Caki2 (cell line): ENCODE measurements at places on chromosomes 13 and 19.

GRCh38 chr19:44675521-44675920 lies 4.2 kb downstream of the CEACAM19 start:
- no peak for DNase-seq

DNA sequence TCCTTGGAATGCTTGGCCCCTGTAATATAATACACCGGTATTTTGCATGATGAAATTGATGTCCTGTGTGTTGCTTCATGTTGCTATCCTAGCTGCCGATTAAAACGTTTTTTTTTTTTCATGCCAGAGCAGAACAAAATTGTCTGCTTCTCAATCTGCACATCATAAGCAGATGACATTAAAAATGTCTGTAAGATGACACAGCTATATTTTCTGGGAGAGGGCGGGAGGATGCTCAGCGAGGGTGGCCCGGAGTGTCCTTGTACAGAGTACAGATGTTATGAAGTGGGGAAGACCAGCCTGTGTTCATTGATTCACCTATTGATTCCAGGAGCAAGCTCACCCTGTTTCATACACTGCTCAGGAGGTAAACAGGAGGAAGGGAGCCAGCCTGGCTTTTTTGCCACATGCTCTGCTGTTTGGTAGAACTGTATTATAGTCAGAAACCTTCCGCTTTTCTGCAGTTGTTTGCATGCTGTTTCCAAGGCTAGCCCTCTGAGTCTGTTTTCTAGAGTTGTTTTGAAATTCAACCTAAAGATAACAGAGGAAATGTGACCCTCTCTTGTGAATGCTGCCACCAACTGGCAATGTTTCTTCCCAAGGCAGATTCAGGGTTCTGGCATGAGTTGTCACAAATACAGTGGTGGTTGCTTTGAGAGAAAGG lies 4.7 kb upstream of the IRS2 start:
- peak; percentile 76 for DNase-seq

DNA sequence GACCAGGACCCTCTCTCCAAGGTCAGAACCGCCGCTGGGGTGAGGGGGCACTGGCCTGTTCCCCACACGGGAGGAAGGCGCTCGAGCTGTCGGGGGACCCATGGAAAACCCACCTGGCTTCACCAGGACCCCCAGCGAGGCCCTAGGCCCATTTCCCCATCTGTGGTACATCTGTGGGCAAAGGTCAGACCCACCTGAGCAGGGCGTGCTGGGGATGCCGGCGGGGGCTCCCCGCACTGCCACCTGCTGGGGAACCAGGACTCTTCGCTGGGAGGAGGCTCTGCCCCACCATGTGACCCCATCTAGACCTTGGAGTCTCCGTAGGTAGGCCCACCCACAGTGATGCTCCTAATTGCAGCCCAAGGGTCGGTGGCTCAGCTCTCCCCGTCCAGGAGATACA lies 511 bp downstream of the WDR88 start:
- no peak for DNase-seq

DNA sequence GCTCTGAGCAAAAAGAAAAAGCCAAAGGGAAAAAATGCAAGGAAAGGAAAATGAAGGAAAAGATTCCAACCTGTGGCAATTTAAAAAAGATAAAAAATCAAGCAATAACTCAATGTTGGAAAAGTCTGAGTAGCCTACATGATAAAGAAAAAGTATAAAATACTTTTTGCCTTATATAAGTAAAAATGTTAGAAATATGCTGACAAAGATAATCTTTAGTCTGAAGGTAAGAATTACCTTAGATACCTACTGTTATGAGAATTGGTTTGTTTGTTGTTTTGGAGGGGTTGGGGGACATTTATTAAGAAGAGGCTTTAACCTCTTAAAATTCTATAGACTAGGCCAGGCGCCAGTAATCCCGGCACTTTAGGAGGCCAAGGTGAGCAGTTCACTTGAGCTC lies 29.7 kb upstream of the CPB2 start:
- no peak for DNase-seq

DNA sequence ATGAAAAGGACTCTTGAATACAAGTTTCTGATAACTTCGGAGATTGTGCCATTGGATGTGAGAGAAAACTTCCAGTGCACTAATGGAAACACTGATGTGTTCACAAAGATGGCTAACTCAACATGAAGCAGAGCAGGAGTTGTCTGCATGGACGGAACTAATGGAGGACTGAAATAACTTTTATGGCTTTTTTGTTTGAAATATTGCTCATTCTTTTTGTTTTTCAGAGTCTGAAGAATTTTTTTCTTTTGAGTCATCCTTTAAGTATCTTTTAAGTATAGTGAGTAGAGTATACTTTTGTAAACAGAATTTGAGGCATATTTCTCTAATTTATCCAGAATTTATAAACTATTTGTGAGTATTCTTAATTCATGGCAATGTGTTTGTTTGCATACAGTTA lies 25.7 kb downstream of the CRYL1 start:
- no peak for DNase-seq

DNA sequence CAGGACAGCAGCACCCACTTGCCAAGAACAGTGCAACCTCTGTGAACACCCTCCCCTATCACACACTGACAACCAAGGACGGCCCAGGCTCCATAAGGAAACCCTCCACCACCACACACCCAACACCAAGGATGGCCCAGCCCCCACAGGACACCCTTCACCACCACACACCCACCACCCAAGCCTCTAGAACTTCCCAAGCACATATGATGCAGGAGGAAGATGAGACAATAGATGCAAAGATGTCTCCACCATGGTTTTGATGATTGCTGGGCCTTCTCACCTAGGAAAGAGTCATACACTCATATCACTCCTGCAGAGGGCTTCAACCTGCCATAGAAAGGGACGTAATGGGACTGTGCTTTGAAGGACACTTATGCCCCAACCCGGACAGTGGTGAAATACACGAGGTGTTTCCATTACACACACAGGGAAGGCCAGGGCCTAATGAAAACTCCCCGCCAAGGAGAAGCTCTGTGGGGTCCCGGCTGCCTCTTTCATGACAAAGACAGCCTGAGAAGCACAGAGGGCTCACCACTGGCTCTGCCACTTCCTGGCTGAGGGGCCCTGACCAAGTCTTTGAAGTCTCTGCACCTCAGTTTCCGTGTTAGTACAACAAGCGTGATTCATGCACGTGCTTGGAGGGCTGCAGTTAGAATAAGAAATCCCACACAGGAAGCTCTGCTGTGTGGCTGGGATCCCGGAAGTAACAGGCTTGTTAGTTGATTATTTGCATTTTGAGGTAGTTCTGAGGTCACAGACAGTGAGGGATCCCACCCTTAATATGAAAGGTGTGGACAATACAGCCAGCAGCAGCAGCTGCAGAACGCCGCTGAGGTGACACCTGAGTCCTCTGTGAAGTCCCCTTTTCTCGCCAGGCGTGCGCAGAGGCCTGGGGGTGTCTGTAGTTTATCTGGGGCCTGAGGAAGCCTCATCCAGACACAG lies 61.9 kb upstream of the ATP12A start:
- no peak for DNase-seq

DNA sequence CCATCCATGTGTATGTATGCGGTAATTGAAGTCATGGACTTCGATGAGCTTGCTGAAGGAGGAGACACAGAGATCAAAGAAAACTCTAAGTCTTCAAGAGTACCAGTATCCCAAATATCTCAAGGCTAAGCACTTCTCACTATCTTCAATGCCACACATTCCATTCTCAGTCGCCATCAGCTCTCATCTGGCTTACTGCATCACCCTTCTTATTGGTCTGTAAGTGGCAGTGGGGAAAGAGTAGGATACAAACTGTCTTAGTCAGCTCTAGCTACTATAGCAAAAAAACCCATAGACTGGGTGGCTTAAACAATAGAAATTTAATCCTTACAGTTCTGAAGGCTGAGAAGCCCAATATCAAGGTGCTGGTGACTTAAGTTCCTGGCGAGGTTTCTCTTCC lies 218.7 kb downstream of the POSTN start:
- no peak for DNase-seq

GRCh38 chr13:53545340-53545941 lies 516.8 kb downstream of the OLFM4 start:
- DNase-seq = no peak

- DNase-seq = no peak
These were observed 2.0 kb downstream of the UHRF1 start for GRCh38 chr19:4911314-4911713.

DNA sequence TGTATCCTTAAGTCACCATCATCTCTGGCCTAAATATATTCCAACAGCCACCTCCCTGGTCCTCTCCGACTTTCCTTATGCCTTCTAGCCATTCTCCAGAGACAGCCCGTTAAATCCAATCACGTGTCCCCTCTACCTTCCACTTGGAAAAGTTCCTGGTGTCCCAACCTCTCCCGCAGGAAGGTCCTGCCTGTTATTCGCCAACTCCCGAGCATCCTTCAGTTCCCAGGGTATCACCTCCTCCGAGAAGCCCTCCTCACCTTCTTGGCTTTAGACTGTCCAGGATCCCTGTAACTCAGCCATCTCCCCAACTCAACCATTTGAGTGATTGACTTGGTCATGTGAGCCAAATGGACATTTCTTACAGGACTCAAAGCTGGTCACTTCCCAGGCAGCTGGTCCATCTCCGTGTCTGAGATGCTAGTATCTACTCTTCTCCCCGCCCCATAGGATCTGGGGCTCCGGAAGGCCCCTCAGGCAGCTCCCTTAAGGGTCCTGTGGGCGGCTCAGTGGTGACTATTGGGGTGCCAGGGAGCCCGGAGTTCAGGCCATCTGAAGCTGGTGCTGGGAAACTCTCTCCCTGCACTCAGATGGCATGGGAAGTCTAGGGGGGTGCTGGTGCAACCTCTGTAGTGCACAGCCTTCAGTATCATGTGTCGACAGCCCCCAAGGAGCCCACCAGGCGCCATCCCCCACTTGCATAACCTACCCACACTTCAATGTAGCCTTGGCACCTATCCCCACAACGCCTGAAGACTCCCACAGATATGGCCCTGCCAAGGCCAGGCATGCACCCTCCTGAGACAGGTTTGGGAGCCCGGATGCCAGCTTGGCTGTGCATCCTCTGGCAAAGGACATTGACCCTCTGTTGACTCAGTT lies 27.9 kb upstream of the NANOS3 start:
- DNase-seq = peak; percentile 56

DNA sequence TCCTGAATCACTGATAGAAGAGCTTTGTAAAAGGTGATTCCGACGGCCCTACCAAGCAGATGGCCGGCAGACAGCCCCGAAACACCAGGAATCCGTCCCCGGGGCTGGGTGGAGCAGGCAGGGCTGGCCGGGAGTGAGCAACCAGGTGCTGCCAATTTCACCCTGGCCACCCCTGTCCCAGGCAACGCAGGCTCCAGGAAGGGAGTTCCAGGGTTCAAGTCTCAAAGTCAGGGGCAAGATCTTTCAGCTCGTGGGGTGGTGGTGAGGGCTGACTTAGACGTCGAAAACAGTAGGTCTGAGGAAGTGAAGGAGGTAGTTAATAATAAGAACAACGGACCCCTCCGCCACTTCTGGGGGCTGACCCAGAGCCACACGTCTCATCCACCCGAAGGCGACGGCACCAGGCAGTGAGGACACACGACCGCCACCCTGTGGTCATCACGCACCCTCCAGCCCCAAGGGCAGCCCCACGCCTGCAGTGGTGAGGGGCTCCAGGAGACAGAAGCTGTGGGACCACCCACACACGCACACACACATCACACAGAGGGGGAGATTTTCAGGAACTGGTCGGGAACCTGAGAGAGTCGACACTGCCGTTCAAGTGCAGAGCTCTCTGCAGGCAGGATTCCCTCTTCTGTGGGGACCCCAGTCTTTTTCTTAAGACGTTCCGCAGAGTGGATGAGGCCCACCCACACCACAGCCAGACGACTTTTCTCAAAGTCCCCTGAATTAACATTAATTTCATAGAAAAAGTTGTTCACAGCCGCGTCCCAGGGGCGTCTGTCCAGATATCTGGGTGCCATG lies 67.2 kb downstream of the SPACA7 start:
- DNase-seq = no peak

GRCh38 chr13:109899316-109899715 lies 112.9 kb upstream of the IRS2 start:
- no peak for DNase-seq

- no peak for DNase-seq
These were observed 10.7 kb downstream of the ELF1 start for GRCh38 chr13:41008349-41008980.

- DNase-seq = peak; percentile 63
These were observed at the start of gene USF2 for GRCh38 chr19:35268536-35269437. USF2 (plus strand) TSS chr19:35268962; CDS start chr19:35269102, 140 bp downstream.

GRCh38 chr19:13637664-13638063 lies 126.7 kb upstream of the MRI1 start:
- peak; percentile 71 for DNase-seq

GRCh38 chr19:44308011-44308410 lies 3.2 kb upstream of the ZNF235 start:
- no peak for DNase-seq

DNA sequence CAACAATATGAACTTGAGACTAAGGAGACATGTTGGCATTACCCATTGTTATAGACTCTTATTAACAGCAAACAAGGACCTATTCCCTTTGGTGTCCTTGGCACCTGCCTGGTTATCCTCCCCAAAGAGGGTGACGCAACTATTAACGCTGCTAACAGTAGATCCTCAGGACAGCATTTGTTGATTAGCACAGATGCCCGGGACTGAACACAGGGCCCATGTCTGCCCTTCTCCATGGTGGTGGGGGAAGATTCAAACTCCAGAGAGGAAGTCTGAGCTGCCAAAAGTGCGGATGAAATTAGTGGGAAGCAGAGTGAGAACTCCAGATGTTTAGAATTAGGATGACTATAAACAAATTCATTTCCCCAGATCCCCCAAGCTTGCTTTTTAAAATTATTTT lies 101.2 kb upstream of the RAP2A start:
- no peak for DNase-seq

DNA sequence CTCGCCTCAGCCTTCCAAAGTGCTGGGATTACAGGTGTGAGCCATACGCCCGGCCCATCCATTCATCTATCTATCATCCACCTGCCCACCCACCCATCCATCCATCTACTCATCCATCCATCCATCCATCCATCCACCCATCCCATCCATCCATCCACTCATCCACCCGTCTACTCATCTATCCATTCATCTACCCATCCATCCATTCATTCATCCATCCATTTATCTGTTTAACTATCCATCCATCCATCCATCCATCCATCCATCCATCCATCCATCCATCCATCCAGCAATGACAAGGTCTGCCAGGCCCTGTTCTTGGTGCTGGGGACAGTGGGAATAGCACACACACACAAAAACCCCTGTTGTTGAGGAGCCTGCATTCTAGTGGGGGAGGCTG lies 4.5 kb downstream of the VAV1 start:
- no peak for DNase-seq

GRCh38 chr19:28168557-28168956 lies 1044.4 kb downstream of the UQCRFS1 start:
- DNase-seq = no peak

GRCh38 chr19:36652958-36653357 lies 13.7 kb downstream of the ZNF461 start:
- DNase-seq = no peak

DNA sequence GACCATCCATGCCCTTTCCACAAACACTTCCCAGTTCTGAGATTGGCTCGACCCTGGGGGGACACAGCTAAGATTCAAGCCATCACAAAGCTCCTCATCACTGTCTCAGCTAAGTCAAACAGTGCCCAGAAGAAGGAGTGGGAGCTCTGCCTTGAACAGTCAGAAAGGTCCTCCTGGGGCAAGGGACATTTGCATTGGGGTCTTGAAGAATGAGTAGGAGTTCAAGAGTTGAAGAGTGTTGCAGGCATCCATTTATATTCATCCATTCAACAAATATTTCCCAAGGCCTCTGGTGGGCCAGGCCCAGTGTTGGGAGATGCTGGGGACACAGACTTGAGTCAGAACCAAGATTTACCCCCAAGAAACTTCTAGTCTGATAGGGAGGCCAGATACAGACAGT lies 6.5 kb downstream of the IGLON5 start:
- no peak for DNase-seq
